ENCODE measurements at places on chromosomes 2 and 18. TPM values are rescaled to one million over a fixed set of nuclear protein-coding genes. Genes with fewer than 3 reads are reported as not detected.
A peak's percentile ranks its signal among the peaks of the same experiment; 100 is the strongest.

- H3K36me3 ChIP-seq: no peaks in the 10 kb centered on the region
- H3K27me3 ChIP-seq: no peaks in the 10 kb centered on the region
- H3K4me3 ChIP-seq: peak overlapping the region; percentile 93
- H3K27ac ChIP-seq: peak overlapping the region; percentile 80
These were observed 2.4 kb downstream of the GLS start for GRCh38 chr2:190882856-190883582.

- no peak overlapping the region for H3K4me3 ChIP-seq
- no peaks in the 10 kb centered on the region for H3K27me3 ChIP-seq
- no peak overlapping the region for H3K27ac ChIP-seq
- peaks cover 8% of the 10 kb centered on the region for H3K4me1 ChIP-seq
- no peak for DNase-seq
- H3K36me3 ChIP-seq: no peaks in the 10 kb centered on the region
These were observed 9.2 kb downstream of the SLC66A2 start for GRCh38 chr18:79942211-79942610.

DNA sequence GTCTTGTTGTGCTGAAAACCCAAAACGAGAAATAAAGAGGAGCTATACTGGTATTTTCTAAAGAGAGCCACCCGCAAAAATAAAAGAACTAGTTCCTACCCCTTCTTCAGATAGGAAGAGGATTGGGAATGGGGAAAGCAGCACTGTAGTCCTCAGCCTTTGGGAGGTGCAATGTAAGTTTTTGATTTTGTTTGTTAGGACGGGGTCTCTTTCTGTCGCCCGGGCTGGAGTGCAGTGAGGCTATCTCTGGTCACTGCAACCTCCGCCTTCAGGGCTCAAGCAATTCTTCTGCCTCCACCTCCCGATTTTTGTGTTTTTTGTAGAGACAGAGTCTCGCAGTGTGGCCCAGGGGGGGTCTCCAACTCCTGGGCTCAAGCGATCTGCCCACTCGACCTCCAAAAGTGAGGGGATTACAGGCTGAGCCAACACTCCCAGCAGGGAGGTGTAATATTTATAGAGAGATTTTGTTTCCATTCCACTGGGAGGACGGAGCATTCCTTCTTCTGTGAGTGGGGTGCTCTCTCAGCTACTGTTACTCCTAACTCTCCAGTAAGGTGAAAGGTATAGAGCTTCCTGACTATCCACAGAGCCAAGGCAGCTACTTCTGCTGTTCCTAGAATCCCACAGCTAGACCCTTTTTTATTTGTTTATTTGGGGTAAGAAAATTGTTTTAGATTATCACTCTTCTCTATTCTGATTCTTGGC is 13.1 kb upstream of the GULP1 start:
- H3K4me1 ChIP-seq: no peaks in the 10 kb centered on the region
- no peak for DNase-seq
- no peaks in the 10 kb centered on the region for H3K27me3 ChIP-seq
- no peak overlapping the region for H3K4me3 ChIP-seq

- H3K36me3 ChIP-seq: no peaks in the 10 kb centered on the region
- DNase-seq: no peak
- no peak overlapping the region for H3K4me3 ChIP-seq
- H3K27me3 ChIP-seq: no peaks in the 10 kb centered on the region
These were observed 445.6 kb downstream of the RND3 start for GRCh38 chr2:150041722-150042425.

DNA sequence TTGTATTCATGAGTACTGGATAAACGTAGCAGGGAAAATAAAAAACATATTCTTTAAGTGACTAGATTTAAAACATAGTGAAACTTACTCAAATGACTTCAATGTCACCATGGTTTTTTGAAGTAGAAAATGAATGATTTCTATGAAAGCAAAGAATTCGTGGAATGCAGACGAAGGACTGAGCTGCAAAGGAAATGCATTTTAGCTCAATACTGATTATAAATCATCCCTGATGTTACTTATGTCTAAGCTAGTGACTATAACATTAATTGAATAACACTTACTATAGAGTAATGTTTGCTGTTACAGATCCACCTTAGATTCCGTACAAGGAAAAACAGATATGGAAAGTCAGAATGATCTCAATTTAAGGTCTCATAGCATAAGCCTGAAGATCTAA is 1257.7 kb upstream of the CDH2 start:
- H3K4me1 ChIP-seq: no peaks in the 10 kb centered on the region
- no peak overlapping the region for H3K27ac ChIP-seq
- no peak for DNase-seq
- no peaks in the 10 kb centered on the region for H3K36me3 ChIP-seq
- no peaks in the 10 kb centered on the region for H3K27me3 ChIP-seq
- no peak overlapping the region for H3K4me3 ChIP-seq

GRCh38 chr18:74695170-74695569 is 97.5 kb downstream of the ZNF407 start:
- no peak overlapping the region for H3K4me3 ChIP-seq
- no peak for DNase-seq
- no peak overlapping the region for H3K27ac ChIP-seq
- H3K4me1 ChIP-seq: no peaks in the 10 kb centered on the region
- H3K36me3 ChIP-seq: no peaks in the 10 kb centered on the region

GRCh38 chr2:56416500-56417176 is 232.8 kb downstream of the CCDC85A start:
- no peak overlapping the region for H3K27ac ChIP-seq
- no peak overlapping the region for H3K4me3 ChIP-seq
- H3K4me1 ChIP-seq: no peaks in the 10 kb centered on the region
- no peak for DNase-seq
- 0 out of 2 replicates have a peak, but pooled peaks cover 2% of the 10 kb centered on the region for H3K27me3 ChIP-seq

- no peak for DNase-seq
- no peaks in the 10 kb centered on the region for H3K36me3 ChIP-seq
- no peak overlapping the region for H3K27ac ChIP-seq
- no peak overlapping the region for H3K4me3 ChIP-seq
These were observed 13.2 kb upstream of the DES start for GRCh38 chr2:219404954-219405353.

- no peaks in the 10 kb centered on the region for H3K27me3 ChIP-seq
- no peaks in the 10 kb centered on the region for H3K36me3 ChIP-seq
- no peaks in the 10 kb centered on the region for H3K4me1 ChIP-seq
- no peak overlapping the region for H3K27ac ChIP-seq
- no peak for DNase-seq
These were observed 80.7 kb upstream of the CD28 start for GRCh38 chr2:203625701-203626100.

- no peak overlapping the region for H3K27ac ChIP-seq
- no peak overlapping the region for H3K4me3 ChIP-seq
- no peaks in the 10 kb centered on the region for H3K27me3 ChIP-seq
- no peak for DNase-seq
These were observed 79.0 kb downstream of the TLK1 start for GRCh38 chr2:171081649-171082111.

Gene SATB2
- 7.8 TPM for total RNA-seq

Gene LYG1
- total RNA-seq: 0.78 TPM

Gene MAP4K4
- 100 TPM for total RNA-seq

Gene SH2D6
- total RNA-seq: 2.3 TPM

Gene KHK
- 10.4 TPM for total RNA-seq

Gene SLC8A1
- total RNA-seq: 13.5 TPM

Gene MROH2A
- 2.9 TPM for total RNA-seq
